CD4-positive, alpha-beta T cell treated with Interleukin-15 for 1 hour (primary cell): ENCODE measurements at places on chromosomes 3 and 15.

- no peak for DNase-seq
Observed at GRCh38 chr15:35448294-35448693, 97.7 kb downstream of the DPH6 start.

- no peak for DNase-seq
Observed at GRCh38 chr3:150194957-150195356, 213.1 kb upstream of the TSC22D2 start.

GRCh38 chr3:44338010-44338827 is at the start of gene TCAIM:
TCAIM (plus strand) TSS chr3:44338766; CDS start chr3:44354783, 16,017 bp downstream.
- peak; percentile 99 for DNase-seq

DNA sequence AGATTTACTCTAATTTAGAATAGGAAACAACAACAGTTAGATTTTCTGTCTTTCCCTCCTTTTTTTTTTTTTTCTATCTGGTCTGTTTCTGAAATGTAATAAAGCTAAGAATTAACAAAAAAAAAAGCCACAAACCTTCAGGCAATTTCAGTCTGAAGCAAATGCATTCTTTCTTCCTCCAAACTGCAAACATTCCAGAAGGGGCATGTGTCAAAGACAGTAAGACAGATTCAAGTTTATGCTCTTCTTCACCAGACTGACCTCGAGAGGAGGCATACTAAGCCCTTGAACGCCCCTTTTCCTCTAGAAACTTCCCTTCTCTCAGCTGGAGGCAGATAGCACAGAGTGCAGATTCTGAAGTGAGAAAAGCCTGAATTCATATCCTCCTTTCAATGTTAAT is 654.6 kb upstream of the LMCD1 start:
- DNase-seq: no peak

GRCh38 chr3:112730210-112730609 is 89.3 kb upstream of the CCDC80 start:
- DNase-seq: no peak

DNA sequence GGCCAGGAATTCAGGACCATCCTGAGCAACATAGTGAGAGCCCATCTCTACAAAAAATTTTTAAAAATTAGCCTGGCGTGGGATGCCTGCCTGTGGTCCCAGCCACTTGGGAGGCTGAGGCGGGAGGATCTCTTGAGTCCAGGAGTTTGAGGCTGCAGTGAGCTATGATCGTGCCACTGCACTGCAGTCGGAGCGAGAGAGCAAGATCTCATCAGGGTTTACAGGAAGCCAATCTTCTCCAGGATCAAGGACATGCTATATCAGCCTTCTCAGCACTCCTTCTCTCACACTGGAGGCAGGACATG is 451 bp upstream of the STOML1 start:
- DNase-seq: no peak

- DNase-seq: no peak
Observed at GRCh38 chr15:49023354-49023753, 22.9 kb downstream of the SECISBP2L start.

DNA sequence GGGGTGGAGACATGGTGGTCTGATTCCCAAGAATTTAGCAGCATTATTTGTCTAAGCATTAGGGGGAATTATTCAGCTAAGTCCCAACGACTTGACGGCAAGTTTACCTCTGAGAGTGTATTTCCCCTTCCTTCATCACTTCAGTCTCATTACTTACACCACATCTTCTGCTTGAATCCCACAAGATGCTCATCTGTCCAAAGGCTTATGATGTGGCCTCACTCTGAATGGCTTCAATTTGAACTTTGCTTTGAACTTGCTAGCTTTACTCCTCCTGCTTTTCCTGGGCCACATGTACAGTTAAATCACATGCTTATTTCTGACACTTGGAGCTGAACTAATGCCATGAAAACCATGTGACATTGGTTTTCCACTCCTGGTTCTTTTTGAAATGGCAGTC is 231.3 kb upstream of the SATB1 start:
- DNase-seq: no peak

DNA sequence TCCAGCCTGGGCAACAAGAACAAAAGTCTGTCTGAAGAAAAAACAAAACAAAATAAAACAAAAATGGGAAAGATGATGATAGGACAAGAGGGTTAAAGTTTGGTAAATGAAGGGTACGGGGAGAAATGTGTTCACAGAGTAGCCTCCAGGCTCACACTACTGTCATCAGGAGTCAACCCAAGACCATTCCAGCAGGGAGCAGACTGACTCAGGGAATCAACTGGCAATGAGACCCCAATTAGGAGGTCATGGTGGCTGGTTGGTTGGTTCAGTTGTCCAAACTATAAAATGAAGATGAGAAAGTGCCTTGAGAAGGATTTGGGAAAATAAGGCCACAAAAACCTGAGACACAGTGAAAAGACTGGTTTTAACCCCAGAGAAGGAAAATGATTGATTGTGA is 51.8 kb downstream of the KLHL6 start:
- no peak for DNase-seq

GRCh38 chr3:128112357-128112968 is 11.1 kb downstream of the RUVBL1 start:
- DNase-seq: peak; percentile 46

DNA sequence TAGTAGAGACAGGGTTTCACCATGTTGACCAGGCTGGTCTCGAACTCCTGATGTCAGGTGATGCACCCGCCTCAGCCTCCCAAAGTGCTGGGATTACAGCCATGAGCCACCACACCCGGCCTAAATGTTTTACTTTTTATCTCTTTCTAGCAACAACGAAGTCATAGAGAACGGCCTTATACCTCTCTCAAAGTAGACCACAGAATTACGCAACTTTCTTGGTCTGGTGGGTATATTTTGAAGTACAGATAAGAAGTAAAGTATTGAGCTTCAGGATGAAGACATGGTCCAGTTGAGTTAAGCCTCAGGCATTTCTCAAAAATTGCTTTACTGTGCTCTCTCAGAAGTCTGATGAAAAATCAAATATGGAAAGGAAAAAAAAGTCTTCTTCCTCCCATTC is 30.6 kb downstream of the FAM240A start:
- no peak for DNase-seq

DNA sequence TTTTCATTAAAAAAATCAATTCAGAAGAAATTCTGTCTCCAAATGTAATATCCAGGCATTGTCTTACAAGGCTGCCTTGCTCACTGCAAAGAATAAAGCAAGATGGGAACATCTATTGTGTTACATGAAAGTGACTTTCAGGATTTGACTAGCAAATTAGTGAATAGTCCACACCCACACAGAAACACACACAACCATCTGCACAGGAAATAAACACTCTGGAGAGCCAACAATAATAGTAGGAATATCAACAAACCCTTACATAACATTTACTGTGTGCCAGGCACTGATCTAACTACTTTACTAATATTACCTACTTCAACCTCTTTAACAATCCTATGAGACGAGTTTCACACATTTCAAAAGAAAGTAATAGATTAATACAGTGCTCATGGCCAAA is 28.9 kb upstream of the ZNF385D start:
- DNase-seq: no peak

DNA sequence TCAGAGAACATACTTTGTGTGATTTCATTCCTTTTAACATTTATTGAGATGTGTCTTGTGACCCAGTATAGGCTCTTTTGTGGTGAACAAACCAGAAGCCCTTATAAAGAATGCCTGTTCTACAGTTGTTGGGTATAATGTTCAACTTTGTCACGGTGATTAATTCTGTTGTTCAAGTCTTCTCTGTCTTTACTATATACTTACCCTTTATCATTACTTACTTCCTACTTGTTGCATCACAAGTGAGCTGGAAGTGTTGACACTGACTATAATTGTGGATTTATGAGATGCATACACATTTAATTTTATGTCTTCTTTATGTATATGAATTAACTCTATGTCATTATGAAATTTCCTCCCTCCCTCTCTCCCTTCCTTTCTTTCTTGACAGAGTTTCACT is 59.7 kb upstream of the TBL1XR1 start:
- DNase-seq: no peak

GRCh38 chr15:78276064-78276943 is 11.9 kb downstream of the DNAJA4 start:
- no peak for DNase-seq

GRCh38 chr3:150274372-150274771 is 133.7 kb upstream of the TSC22D2 start:
- DNase-seq: no peak

DNA sequence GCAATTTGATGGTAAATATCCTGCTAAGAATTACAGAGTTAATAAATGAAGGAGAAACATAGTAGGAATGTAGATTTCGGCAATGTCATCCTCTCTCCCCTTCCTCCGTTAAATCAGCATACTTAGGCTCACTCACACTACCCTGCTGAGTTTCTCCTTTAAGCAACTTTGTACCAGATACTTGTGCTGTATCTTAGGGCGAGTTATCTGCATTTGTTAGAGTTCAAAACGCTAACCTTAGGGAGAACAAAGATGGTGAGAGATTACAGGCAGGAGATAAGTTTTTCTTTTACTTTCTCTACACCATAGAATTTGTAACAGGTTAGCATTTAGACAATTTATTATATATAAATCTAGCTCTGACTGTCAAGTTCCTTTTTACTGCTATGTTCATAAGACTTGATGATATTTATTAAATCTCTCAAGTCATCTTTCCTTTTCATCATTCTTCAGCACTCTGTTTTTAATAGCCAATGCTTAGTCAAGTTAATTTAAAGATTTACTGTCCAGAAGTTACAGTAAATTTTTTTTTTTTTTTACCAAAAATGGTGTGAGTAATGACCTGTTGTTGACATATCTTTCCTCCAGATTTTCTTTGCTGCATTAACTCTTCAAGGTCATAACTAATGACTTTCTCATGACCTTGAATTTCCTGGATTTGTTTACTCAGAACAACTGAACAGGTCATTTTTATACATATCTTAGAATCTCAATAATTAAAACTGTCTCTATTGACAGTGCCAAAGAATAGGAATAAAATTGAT is 22.2 kb downstream of the SUCNR1 start:
- no peak for DNase-seq

DNA sequence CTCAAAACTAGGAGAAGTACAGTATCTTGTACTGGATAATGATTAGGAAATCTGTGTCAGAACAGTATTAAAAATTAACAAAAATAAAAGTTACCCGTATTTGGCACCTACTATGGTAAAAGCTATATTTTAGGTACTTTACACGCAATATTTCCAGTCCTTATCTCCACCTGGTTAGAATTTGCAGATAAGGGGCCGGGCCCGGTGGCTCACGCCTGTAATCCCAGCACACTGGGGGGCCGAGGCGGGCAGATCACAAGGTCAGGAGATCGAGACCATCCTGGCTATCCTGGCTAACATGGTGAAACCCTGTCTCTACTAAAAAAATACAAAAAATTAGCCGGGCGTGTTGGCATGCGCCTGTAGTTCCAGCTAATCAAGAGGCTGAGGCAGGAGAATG is 28.4 kb downstream of the MKRN2OS start:
- no peak for DNase-seq

DNA sequence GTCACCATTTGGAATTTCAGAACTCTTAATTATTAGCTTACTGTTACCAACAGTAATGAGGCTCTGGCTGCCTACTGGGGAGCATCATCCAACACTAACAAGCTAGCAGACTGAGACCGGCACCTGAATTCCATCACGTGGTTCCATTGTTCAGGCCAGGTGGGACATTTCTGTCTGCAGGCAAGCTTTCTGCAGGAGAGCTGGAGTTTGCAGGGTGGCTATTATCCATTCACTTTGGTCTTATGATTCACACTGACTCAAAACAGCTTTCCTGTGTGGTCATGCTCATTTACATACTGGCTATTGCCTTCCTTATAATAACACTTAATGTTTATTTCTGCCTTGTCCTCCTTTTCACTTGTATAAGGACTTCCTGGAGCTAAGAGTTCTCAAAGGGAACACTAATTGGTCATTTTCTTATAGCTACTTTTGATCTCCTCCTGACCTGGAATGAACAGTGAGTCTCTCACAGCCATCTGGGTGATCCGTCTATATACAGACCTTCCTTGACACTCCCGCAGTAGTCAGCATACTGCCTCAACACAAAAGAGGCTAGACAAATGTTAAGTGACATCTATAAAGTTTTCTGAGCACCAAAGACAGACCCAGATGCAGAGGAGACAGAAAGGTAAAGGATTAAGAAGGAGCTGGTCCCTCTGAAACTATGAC is 695.4 kb downstream of the FHIT start:
- DNase-seq: no peak

GRCh38 chr15:34769711-34770110 is 14.9 kb upstream of the GJD2 start:
- DNase-seq: no peak

- DNase-seq: no peak
Observed at GRCh38 chr3:106381286-106381938, 512.6 kb upstream of the CBLB start.
